NCI-H1105 (cell line): ENCODE measurements at places on chromosomes 2 and 18.

GRCh38 chr2:174035117-174035635 is 70.0 kb upstream of the SP3 start:
- no peak for DNase-seq

GRCh38 chr2:238370823-238371372 is 50.6 kb downstream of the TRAF3IP1 start:
- DNase-seq: peak; percentile 21

GRCh38 chr18:31505156-31505555 is 7.2 kb downstream of the DSG2 start:
- no peak for DNase-seq

- DNase-seq: no peak
These were observed 121.3 kb downstream of the FOXI3 start for GRCh38 chr2:88331239-88331638.

DNA sequence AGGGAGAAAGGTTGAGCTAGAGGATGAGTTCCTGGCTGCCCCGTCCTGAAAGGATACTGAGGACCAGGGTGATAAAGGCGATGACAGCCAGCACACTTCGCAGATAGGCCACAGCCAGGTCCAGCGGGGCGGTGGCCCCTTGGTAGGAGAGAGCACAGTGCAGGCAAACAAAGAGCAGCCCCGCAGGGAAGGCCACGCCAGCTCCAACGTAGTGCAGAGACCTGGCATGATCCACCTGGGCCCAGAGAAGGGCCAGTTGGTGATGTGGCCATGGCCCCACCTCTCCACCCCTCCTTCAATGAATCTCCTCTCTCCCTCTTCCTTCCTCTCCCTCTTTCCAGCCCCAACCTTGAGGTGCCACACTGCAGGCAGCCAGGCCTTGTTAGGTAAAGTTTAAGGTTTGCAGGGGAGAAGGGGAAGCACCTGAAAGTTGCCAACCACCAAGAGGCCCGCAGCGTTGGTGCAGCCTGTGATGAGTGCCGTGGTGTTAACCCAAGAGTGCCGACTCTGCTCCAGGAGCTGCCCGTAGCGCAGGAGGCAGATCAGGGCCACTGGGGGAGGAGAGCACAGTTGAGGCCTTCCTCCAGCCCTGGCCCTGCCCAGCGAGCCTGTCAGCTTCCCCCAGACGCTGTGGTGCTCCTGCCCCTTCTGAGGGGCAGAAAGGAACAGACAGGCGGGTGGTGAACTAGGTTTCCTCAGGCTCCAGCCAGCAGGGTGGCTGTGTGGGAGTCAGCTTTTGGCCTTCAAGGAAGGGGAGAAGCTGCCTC is 2.8 kb downstream of the TMEM150A start:
- no peak for DNase-seq

DNA sequence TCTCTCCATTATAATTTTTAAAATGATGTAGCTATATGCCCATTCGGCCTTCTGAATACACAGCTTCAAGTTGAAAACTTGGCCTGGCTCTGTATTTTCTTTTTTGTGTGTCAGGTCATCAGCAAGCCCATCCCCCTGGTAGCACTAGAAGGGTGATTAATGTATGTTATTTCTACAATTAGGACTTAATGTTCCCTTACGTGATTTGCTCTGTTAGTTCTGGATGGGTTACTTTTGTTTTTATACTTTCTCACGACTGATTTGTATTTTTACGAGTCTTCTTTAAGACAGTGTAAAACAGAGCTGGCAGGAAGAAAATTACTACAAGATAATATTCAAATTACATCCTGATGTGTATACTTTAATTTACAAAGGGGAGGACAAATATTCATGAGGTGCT is 88.4 kb upstream of the RGPD4 start:
- DNase-seq: peak; percentile 18

DNA sequence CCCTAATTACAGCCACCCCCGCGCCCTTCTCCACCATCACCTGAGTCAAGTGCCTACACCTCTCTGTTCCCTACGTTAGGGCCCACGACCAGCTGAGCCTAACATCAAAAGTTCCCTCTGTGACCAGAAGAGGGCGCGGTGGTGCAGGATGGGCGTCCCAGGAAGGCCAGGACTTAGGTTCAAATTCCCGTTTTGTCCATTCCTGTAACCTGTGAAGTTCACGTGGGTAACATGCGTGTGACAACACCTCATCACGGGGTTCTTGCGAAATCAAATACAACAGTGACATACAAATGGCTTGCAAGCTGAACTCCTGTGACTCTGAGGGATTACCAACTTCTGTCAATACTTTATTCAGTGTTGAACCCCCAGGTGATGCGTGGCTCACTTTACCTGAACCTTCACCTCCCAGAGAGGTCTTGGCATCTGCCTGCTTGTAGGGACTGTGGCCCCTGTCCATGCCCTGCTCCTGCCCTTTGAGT is 207.9 kb downstream of the ARL4C start:
- DNase-seq: no peak

DNA sequence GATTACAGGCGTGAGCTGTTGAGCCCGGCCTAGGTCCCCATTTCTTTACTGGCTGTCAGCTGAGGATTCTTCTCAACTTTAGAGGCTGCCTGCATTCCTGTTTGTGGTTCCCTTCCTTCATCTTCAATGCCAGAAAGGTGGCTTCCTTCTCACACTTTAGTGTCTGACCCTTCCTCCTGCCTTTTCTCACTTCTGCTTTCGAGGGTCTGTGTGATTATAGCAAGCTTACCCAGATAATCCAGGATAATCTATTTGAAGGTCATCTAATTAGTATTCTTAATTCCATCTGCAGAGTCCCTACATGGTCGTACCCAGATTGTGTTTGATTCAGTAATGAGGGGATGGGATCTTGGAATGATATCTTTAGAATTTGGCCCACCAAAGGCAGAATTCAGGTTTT is 157.4 kb downstream of the TANC1 start:
- no peak for DNase-seq

GRCh38 chr2:63893163-63893562 is 51.5 kb downstream of the UGP2 start:
- DNase-seq: no peak

DNA sequence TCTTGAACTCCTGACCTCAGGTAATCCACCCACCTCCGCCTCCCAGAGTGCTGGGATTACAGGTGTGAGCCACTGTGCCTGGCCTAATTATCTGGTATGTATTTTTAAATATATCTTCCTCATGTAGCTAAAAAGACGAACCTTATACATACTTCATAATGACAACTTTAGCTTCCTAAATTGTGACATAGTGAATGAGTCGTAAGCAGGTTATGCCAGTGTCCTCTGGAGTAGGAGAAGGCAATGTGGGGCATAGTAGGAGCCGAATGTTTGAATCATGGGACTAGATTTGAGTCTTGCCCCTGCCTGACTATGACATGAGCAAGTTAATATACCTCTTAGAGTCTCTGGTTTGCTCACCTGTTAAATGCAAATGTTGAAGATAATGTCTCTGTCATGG is 95.8 kb upstream of the FOSL2 start:
- no peak for DNase-seq

GRCh38 chr2:33190393-33190937 is 243.7 kb downstream of the LTBP1 start:
- DNase-seq: no peak

DNA sequence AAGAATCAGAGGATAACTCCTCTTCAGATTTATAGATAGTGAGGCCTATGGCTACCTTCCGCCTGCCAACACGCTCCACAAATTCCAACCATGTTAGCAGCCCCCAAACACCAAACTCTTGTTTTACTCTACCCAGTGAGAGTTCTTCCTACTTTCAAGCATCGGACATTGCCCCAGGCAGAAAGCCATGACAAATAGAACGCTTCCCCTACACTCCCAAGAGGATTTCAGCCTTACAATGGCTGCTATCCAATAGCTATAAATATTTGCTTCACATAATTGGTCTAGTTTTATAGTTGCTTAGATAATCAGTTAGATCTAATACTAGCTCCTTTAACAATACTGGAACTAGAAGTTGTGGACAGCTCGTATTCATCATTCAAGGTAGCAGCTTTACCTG is 503.4 kb upstream of the VRK2 start:
- no peak for DNase-seq

DNA sequence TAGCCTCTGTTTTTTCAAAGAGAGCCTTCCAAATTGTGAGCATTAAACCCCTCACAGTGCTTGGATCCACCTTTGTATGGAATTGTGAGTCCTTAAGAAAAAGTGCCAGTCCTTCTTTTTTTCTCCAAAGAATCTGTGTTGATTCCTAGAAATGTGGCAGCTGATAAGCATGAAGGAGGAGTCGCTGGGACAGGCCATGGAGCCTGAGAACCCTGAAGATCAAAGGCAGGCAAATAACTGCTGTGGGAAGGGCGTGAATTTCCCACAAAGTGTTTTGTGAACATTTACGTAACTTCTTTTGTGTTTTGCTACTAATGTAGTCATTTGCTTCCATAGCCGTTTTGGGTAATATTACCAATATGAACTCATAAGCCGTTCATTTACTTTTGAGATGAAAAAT is 27.7 kb upstream of the CHMP1B start:
- DNase-seq: no peak

DNA sequence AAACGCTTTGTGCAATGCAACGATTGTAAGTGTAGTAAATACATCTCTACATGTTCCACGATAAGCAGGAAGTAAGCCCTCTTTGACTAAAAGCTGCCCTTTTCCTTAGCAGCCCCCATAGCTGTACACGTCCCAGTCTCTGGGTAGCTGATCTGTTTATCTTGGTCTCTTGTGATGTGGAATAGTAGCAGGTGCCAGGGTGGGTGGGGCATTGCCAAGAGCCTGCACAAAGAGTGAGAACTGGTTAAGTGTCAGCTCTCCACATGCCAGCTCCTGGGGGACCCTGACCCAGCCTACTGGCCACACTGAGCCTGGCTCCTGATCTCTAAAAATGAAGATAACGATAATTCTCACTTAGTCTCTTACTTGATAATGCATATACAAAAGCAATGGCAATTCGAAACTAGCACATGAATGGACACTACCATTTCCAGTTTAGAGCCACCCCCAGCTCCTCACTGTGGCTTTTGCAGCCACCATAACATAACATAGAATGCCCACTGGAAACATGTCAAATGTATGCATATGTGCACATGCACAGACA is 92.3 kb downstream of the MYT1L start:
- no peak for DNase-seq

DNA sequence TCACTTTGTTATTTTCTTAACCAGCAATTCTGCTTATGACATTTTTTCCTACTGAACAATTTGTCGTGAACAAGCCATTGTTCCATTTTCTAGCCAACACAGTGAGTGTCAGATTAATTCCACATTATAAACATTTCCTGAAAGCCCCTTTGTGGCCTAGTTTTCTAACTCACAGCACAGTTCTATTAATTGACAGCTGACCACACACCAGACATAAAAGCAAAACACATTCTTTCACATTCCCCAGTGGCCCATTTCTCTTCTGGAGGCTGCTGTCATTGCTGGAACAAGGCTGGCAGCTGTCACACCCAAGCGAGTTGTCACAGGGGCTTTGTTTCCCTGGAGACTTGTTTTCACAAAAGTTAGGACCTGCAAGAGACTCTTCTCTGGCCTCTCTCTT is 50.7 kb downstream of the RNF152 start:
- no peak for DNase-seq

DNA sequence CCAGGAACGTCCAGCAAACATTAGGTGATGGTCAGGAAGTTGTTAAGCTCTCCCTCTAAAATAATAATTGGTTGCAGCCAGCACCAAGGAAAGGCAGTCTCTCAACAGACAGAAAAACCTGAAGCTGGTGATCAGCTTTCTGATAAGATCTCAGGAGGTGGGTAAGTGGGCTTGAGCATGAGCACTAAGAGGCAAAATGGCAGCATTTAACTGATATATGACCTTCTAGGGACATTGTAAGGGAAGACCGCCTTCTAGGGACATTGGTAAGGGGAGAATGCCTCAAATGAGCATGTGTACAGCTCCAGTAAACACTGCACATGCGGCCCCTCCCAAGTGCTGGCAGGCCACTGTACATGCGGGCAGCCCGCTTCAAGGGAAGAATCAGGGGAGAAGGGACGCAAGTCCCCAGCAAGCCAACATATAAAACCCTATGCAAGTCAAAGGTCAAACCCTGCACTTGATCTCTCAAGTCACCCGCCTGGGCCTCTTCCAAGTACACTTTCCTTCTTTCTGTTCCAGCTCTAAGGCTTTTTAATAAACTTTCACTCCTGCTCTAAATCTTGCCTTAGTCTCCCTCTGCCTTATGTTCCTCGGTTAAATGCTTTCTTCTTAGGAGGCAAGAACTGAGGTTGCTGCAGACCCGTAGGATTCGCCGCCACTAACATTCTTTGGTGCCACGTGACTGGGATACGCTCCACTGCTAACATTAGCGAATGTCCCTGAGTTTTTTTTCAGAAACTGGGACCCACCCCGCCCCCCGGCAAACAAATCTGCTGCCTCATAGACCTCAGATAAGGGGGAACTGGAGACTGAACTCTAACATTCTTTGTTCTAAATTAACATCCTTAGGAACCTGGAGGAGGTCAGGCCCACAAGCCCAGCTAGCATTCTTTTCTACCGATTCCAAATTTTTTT is 463.8 kb downstream of the LPIN1 start:
- no peak for DNase-seq

- DNase-seq: no peak
These were observed 151.3 kb upstream of the SOX11 start for GRCh38 chr2:5540856-5541255.

DNA sequence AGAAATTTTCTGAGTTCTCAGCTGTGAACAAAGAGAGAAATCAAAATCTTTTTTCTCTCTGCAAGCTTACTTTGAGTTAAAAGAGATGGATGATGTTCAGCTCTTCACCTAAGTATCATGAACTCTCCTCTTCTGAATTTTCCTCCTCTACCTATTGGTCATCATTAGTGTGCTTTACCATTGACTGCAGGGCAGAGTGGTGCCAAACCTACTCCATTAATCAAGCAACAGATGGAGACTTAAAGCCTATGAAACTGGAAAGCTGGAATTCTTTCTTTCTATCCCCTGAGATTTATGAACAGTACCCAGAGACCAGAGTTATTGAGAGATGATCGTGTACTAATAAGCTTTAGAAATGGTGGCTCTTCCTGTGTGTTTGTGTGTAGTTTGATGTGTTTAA is 31.3 kb upstream of the LINC00305 start:
- no peak for DNase-seq

DNA sequence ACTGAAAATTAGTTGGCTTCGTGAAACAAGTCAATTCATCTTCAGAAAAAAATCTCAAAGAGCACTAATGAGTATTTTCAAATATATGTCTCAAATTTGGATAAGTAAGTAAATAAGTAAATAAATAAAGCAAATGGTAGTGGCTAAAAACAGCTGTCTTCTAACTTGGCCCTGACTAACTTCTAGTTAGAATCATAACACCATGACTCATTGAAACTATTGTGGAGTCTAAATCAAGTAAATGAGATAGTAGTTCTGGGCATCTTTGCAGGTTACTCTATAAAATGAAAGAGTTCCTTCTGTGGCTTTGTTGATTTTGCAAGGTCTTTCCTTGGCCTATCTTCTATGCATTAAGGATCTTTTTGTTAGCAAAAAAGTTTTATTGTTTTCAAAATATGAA is 110.7 kb downstream of the SLC8A1 start:
- DNase-seq: no peak

GRCh38 chr2:54772110-54772509 is 48.6 kb downstream of the EML6 start:
- no peak for DNase-seq

GRCh38 chr2:49210191-49210590 is 55.9 kb upstream of the FSHR start:
- DNase-seq: no peak
